HuH-7 (cell line): ENCODE measurements at places on chromosomes 3 and 15.

GRCh38 chr3:120909602-120909878 lies 1.5 kb downstream of the STXBP5L start:
- no peak for DNase-seq

DNA sequence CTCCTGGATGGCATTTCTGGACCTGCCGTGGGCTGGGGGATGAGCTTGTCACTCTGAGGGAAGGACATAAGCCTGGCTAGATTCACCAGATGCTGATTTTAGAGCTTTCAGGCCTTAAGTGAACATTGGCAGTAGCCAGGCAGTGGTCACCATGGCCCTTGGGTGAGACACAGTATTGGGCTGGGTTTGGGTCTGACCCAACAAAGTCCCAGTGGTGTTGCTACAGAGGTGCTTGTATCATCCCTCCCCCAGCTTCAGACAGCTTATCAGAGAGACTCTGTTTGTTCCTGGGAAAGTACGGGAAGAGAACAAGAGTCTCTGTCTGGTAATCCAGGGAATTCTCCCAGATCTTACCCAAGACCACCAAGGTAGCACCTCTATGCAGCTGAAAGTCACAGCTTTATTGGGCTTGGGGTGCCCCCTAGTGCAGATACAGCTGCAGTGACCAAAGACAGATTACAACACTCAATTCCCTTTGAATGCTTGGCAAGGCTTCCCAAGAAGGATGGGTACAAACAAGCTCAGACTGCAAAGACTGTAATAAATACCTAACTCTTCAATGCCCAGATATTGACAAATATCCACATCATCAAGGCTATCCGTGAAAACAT lies 9.8 kb upstream of the RUVBL1 start:
- DNase-seq = no peak

GRCh38 chr3:183375787-183376186 lies 52.6 kb downstream of the MCF2L2 start:
- no peak for DNase-seq

DNA sequence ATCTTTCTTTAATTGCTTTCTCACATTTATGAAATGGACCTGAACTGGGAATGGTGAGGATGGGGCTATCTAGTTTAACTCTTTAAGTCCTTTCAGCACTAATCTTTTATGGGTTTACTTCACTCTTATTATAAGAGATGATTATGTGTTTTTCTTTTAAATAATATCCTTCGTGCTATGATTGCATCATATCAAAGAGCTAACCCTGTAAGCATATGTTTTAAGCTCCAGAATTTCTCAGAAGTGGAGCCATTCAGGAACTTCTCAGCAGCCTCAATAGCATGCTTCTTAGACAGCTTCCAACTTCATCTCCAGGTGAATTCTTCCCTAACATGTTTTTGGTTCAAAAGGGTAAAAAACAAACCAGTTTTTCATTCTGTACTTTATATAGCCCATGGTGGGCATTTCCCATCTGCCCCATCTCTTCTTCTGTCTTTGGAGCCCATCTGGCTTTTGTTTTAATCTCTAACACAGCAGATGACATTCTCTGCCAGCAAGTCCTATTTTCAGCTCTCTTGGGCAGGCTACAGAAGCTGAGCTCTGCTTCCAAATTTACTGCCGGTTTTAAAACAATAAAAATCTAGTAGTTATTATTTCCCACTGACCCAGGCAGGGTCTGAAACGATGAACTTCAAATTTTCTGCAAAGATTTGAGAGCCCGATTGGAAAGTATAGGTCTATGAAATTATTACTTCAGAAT lies 26.8 kb upstream of the IL1RAP start:
- DNase-seq = no peak

GRCh38 chr3:135125171-135125801 lies 330.2 kb downstream of the EPHB1 start:
- DNase-seq = peak; percentile 24

GRCh38 chr3:111797171-111797615 lies 61.9 kb upstream of the PHLDB2 start:
- no peak for DNase-seq

GRCh38 chr15:70237626-70238025 lies 139.9 kb upstream of the TLE3 start:
- DNase-seq = no peak
